Stimulated activated CD8-positive, alpha-beta memory T cell treated with anti-CD3 and anti-CD28 coated beads, Interleukin-4, amount 100 ng/mL, for 1 hour (primary cell): ENCODE measurements at places on chromosomes 7 and 10.

DNA sequence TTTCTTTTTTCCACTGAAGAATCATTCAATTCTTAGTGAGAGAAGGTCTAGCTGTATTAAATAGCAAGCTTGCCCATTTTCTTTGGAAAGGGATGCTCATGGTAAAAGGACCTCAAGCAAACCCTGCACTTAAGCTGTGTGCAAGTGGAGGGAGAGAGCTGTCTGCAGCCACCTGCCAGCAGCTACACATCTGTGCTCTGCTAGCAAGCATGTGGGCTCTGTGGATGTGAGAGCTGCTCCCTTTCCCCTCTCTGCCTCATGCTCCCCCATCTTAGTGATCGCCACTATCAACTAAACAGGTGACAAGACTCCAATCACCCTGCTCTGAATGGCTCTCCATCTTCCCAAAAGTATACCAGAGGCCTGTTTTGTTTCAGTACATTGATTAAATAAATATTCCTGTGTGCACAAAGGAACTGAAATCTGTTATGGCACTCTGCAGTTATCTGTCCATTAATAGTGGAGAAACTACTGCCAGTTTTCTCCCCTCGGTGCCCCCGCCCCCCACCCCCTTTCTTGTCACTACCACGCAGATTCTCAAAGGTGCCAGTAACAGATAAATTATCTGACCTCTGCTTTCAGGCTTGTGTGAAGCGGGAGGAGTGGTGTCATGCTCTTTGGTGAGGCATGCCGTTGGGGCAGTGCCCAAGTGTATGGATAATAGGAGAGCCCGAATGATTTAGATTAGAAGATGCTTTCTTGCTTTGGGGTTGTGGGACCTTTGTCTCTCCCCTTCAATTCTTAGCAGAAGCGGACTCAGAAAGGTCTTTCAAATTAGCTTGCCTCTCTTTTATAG lies 26.4 kb downstream of the AUTS2 start:
- DNase-seq: no peak

- no peak for DNase-seq
Observed at GRCh38 chr7:36794689-36795088, 70.4 kb upstream of the AOAH start.

DNA sequence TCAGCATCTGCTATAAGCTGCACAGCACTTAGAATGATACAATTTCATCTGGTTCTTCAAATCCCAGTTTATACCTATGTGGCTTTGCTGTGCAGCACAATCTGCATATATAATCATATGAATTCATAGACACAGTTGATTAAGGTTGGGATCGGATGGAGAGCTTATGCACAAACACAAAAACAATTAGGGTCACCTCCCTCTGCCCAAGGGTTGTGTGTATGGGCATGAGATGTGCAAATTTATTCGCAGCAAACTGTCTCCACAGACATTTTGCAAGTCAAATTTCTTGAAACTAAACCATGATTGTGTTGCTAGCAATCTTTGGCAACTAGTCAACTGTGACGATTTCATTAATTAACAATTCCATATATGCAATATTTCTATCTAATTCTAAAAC lies 955.7 kb downstream of the SORCS3 start:
- DNase-seq: no peak

GRCh38 chr10:80268266-80268665 lies 21.2 kb downstream of the MAT1A start:
- DNase-seq: no peak

- no peak for DNase-seq
Observed at GRCh38 chr7:17583786-17584185, 285.3 kb downstream of the AHR start.

GRCh38 chr10:33453081-33454025 lies 118.9 kb upstream of the NRP1 start:
- no peak for DNase-seq

DNA sequence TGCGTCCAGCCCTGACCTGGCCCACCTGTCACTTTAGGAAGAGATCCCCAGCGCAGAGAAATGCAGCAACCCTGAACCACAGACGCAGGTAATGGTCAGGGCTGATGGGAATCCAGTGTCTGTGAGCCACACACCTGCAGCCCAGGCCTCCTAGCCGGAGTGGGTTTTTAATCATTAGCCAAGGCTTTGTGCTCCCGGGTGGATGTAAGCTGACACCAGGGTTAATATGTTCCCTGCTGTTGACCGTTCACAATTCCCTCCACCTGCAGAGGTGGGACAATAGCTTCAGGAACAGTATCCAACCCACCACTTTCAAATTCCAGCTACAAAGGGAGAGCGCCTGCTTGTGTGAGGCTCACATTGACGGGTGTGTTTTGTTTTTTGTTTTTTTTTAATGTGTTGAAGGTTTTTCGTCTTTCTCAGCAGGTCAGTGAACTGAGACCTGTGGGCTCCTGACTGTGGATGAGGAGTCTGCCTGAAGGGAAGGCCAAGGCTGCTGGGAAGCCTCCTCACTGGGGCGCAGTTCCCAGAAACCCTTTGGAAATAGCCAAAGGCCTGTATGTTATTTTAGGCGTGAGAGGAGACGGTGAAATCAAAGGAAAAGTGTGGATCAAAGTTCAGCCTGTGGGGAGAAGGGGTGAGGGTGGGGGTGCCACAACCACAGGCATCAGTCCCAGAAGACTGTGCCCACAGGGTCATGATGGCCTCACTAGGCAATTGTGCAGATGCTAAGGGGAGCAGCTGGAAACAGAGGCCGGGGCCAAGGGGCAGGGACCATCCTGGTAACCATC lies 111.1 kb downstream of the TNS3 start:
- DNase-seq: no peak

GRCh38 chr7:50792342-50793119 lies 9.8 kb upstream of the GRB10 start:
- DNase-seq: no peak

DNA sequence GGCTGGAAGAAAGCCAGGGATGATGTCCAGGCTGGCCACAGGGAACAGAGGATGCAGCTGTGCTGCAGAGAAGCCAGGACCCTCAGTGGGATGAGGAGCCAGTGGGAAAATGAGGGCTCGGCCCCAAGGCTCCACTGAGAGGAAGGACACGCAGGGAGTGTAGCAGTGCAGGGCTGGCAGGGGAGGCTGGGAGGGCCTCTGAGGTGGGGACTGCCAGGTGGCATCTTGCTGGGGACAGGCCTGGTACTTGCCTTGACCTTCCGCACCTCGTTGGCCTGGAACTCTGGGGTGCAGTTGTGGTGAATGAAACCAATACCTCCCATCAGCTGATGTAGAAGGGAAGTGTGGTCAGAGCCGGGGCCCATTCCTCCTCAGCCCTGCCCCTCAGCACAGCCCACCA lies 9.2 kb downstream of the IMPDH1 start:
- no peak for DNase-seq

GRCh38 chr10:116185199-116185867 lies 87.7 kb downstream of the GFRA1 start:
- DNase-seq: no peak
